ENCODE measurements at places on chromosomes 1 and 21. TPM values are rescaled to one million over a fixed set of nuclear protein-coding genes. Genes with fewer than 3 reads are reported as not detected.

Gene ETV3L
- total RNA-seq: not detected

Gene FAM167B
- total RNA-seq: 2.6 TPM

DNA sequence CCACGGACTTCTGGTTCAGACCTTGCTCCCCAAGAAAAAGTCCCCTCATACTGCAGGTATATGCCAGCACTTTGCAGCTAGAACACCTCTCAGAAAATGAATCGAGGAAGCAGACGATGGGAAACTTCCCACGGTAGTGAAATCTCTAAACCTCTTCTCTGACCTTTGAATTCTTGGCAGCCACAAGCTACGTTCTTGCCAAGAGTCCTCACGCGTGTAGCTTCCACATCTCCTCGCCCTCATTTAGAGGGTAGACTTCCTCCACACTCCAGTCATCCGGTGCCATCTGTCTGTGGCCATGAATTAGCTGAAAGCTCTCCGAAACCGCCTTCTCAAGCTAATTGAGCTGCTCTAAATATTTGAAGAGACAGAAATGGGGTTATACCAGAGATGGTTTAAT, 127.8 kb downstream of the RGS7 start:
- H3K27me3 ChIP-seq: no peaks in the 10 kb centered on the region
- no peak overlapping the region for H3K27ac ChIP-seq
- DNase-seq: peak; percentile 10

DNA sequence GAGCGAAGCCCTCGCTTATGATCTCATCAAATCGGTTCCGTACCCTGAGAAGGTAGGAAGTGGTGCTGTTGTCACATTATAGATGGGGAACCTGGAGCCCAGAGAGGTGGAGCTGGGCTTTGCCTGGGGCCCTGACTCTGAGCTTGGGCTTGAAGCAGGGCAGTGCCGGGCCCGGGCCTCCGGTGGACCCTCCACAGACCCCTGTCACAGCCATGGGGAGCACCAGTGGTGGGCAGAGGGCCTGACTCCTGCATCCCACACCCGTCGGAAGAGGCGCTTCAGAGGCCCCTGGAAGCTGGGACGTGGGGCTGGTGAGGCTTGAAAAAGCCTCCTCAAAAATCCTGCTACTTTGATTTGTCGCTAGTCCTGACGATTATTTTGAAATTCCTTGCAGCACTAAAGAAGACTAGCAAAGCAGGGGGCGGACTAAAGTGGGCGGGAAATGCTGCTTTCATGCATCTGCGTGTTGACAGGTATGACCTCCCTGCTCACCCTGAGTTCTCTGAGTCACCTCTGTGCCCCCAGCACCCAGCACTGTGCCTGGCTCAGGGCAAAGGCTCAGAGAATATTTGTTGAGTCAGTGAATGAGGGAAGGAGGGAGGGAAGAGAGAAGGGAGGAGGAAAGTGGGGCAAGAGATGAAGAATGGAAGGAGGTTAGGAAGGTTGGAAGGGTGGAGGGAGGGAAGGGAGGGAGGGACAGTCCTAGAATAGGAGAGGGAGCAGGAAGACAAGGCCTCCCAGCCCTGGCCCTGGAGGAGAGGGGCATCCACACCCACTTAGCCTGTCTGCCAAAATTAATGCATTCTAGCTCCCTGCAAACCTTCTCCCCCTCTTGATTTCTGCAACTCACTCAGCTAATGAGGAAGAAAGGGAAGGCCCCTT, 262.8 kb upstream of the VAMP3 start:
- H3K4me3 ChIP-seq: no peak overlapping the region
- DNase-seq: no peak

DNA sequence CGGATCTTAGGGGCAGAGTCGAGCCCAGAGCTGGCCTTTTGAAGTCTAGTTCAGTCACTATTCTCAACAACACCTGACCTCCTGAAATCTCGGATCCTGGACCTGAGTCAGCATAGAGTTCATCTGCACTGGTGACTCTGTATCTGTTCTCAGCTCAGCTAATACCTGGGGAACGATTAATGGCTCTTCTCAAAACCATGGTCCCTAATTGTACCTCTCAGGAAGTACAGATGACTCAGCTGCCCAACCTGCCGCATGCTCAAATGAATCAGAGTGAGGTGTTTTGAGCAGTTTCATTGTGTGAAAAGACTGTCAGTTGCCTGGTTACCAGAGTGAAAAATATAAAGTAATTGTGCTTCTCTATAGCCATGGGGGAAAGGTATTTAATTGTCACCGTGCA, 89.2 kb downstream of the SLC35F3 start:
- no peaks in the 10 kb centered on the region for H3K27me3 ChIP-seq
- no peaks in the 10 kb centered on the region for H3K4me1 ChIP-seq

DNA sequence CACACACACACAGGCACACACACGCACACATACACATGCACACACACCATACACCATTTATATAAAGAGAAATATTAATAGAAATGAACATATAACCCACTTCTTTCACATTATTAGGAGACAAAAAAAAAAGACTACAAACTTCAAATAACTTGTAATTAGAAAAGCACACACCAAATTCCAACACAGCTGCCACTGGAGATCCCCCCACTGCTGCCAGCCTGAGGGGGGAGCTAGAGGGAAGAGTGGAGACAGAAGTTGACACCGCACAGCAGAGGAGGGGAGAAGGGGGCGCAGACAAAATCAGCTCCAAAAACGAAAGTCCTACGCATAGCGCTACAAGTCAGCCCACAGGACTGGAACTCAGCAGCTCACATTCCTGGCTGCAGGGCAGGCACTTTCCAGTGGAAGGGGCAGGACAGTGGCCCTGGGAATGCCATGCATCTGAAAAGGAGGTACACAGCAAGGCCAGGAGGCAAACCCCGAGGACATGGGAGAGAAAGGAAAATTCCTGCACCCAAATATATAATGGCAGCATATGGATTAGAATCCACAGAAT, 36.5 kb downstream of the LGALS8 start:
- no peak overlapping the region for H3K4me3 ChIP-seq
- DNase-seq: no peak
- no peaks in the 10 kb centered on the region for H3K4me1 ChIP-seq

DNA sequence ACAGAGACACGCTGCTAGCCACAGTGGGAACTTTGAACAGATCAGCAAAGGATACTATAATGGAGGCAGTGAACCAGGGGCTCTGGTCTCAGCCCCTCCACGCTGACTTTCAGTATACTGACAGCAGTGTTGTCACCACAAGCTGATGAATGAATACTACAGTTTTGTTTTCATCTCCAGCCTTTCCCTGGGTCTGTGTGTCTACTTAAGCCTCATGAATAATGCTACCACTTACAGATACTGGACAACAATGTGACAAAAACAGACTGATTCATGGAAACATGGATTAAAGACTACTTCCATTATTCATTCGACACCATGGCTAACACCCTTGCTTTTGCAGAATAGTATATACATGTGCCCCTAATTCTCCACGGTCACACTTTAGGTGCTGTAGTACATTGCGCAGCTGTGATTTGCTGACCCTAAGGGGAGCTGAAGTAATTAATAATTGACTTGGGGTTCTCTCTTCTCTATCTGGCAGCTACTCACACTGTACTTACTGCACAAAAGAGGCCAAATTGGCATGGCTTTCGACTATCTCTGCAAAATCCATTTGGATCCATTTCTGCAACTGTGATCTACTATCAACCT, 203.2 kb upstream of the LYPLAL1 start:
- H3K4me1 ChIP-seq: peaks cover 2% of the 10 kb centered on the region
- peak; percentile 61 for DNase-seq
- no peaks in the 10 kb centered on the region for H3K27me3 ChIP-seq
- no peak overlapping the region for H3K4me3 ChIP-seq
- H3K36me3 ChIP-seq: no peaks in the 10 kb centered on the region
